ENCODE measurements at places on chromosomes 6 and 20.

GRCh38 chr6:118706702-118707101 lies 55.3 kb upstream of the CEP85L start:
- DNase-seq: no peak

DNA sequence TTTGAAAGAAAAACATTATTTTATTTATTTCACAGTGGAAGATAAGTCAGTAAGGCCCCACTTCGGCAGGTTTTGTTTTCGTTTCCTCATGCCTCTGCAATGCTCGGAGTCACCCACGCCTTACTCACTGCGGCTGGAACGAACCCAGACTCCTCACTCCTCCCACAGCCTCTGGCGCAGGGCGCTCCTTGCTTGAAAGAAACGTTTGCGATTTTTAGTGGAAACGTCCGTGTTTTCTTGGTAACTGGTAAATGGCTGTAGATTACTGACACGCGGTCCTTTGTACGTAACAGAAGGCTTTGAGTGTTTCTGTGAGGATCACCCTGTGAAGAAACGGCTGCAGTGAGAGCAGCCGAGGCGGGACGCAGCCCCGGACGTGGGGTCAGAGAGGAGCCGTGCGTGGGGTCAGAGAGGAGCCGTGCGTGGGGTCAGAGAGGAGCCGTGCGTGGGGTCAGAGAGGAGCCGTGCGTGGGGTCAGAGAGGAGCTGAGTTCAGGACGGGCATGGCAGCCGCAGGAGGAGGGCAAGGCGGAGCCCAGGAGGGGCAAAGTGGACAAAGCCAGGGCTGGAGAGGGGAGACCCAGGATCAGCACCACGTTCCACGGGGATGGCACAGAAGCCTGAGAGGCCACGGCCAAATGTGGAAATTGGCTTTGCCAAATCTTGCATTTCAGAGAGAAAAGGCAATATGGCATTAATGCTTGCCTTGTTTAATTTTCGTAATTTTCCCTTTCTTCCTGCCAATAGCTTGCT lies 198.6 kb upstream of the THBS2 start:
- no peak for DNase-seq

- no peak for DNase-seq
Measured at GRCh38 chr6:69719602-69720193, 77.1 kb downstream of the LMBRD1 start.

DNA sequence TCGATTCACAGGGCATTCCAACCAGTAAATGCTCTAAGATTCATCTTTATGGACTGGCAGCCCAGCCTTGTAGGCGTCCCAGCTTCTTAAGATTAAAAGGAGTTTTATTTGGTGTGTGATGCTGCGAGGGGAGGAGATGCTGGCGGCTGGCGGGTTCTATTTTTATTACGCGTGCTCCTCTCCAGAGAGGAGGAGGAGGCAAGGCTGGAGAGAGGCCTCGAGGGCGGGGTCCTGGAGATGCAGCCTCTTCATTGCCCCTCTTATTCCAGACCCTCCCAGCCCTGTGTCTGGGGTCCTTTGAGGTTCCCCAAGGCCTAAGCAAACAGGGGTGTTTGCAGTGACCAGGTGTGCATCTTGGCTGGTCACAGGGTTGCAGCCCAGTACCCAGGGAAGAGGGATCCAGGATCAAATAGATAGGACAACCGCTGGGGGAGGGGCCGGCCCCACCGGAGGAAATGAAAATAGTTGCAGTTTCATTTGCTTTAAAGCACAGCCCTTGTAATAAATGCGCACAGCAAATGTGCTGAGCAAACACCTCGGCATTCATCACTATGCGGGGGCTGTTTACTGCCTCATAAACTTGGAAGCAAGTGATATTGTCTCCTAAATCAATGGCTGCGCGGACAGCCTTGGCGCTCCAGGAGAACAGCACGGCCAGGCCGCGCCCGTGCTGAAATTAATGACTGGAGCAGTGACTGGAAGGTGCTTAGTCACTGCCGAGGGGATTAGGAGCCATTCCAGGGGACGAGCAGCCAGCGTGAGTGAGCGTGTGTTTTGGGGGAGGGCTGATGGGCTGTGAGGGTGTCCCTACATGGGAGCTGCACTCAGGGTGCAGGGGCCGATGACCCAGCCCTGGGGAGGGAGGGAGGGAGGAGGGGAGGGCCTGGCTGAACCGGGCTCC lies 83.0 kb downstream of the TMEM242 start:
- no peak for DNase-seq

DNA sequence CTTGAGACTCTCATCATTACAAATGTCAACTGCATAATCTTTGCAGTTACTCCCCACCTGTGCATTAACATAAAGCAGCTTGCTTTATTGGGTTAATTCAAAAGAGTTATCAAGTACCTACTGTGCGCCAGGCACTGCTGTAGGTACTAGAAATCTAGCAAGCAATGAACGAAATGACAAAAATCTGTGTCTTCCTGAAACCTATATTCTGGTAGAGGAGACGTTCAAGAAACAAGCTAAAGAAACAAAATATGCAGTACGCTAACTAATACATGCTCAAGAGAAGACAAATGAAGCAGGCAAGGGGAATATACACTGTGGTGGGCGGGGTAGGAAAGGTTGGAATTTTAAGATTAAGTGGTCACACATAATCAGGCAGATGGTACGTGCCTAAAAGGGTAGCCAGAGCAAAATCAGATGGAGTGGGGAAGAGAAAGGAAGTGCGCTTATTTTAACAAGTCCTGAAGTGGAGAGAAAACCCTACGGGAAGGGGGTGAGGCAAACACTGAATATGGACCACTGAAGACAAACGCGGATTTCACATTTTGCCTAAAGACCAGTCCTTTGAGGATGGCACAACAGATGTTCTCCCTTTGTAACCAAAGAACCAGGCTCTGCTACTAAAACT lies 1.2 kb downstream of the ELOVL2 start:
- no peak for DNase-seq

DNA sequence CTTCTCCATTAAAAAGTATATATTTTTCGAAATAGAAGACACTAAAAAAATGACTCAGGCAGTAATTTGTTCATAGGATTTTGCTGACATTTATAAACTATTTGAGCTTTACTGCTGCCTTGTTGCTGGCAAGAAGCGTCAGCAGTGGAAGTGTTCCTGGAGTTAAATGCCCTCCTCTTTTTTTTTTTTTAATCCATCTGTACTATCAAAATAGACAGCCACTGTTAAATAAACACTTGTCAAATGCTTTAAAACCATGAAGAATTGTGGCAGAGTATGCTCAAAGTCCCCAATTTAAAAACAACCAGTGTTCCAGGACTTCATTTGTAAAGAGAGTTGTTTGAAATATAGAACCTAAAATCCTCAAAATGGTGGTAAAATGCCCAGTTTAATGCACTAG lies 253.8 kb downstream of the NKAIN2 start:
- no peak for DNase-seq

GRCh38 chr6:116419069-116419786 lies 41.9 kb upstream of the CALHM6 start:
- DNase-seq: no peak

DNA sequence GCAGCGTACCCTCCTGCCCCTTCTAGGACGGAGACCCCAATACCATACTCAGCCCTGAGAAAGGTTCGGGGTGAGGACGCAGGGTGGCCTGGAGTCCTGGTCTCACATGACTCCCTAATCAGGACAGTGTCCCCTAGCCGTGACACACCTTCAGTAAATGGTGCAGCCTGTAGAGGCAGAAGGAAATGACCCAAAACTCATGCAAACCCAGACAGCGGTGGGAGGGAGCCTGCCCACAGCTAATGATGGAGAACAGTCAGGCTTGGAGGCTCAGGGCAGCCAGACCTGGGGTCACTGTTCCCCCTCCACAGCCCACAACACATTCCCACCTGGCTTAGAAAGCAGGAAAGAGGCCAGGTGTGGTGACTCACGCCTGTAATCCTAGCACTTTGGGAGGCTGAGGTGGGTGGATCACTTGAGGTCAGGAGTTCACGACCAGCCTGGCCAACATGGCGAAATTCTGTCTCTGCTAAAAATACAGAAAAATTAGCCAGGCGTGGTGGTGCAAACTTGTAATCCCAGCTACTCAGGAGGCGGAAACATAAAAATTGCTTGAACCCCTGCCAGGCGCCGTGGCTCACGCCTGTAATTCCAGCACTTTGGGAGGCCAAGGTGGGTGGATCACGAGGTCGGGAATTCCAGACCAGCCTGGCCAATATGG lies 8.8 kb upstream of the HMGA1 start:
- DNase-seq: no peak

GRCh38 chr20:2695206-2695983 lies 2.8 kb downstream of the EBF4 start:
- DNase-seq: no peak

- no peak for DNase-seq
Measured at GRCh38 chr6:24898676-24899075, 37.1 kb downstream of the RIPOR2 start.

GRCh38 chr6:116424001-116424400 lies 37.2 kb upstream of the CALHM6 start:
- no peak for DNase-seq

GRCh38 chr6:46042355-46042999 lies 26.8 kb upstream of the CLIC5 start:
- no peak for DNase-seq

DNA sequence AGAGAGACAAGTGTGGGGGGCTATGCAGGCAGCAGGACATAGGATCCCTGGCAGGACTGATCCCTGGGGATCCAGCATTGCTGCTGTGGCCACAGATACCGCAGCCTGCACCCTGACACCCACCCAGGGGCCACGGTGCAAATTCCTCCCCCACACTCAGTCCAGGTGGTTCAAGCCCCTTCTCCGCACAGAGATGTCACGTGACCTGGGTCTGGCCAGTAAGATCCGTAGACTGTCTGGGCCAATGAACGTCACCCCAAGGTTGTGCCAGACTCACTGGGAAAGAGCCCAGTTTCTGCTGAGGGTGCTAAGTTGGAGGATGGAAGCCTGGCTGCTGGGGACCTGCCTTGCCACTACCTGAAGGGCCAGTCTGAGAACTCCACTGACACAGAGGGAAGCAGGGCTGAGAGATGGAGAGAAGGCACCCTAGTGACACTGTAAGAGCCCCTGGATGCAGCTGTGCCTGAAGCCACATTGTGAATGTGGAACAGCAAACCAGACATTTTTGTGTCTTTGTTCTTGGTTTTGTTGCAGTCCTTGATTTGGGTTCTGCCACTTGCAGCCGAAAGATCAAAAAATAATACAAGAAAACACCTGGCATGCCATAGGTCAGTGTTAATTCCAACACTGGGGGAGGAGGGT lies 228.6 kb downstream of the PREX1 start:
- no peak for DNase-seq

DNA sequence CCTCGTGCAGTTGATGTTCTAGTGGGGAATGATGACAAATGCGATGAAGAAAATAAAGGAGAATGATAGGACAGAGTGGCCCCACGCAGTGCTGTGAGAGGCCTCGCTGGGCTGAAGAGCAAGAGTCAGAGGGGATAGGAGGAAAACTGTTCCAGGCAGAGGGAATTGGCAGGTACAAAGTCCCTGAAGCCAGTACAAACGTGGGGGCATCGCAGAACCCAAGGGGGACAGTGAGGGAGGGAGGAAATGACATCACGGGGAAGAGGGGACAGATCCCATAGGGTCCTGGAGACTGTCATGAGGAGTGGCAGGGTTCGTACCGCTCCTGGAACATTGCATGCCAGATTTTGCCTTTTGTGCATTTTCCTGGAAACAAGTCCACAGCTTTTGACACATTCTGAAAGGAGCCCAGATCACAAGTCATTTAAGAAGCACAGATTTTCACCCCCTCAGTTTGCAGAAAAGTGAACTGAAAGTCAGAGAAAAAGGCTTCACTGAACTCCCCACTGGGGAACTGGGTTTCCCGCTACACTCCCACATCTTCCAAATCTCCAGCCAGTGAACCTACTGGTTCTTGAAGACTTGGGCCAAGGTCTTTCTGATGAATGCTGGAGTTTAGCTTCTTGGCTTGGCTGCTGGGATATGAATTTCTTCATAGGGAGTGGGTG lies 77.0 kb downstream of the SULF2 start:
- DNase-seq: no peak

DNA sequence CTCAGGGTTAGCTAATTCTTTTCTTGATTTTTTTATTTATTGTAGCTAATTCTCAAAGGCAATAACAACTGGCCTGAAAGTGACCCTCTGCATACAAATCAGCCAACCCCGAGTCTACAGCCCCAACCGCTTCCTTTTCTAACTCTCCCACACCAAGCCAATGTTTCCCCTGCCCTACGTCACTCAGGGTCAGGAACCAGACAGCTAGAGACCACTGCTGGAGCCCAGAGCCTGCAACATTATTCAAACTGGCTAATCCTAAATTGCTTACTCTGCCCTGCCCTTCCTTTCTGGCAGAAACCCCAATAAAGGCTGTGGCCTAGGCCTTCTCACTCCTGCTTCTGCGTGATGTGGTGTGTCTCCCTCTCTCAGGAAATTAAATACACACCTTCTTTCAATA lies 320.7 kb downstream of the CBLN4 start:
- no peak for DNase-seq

DNA sequence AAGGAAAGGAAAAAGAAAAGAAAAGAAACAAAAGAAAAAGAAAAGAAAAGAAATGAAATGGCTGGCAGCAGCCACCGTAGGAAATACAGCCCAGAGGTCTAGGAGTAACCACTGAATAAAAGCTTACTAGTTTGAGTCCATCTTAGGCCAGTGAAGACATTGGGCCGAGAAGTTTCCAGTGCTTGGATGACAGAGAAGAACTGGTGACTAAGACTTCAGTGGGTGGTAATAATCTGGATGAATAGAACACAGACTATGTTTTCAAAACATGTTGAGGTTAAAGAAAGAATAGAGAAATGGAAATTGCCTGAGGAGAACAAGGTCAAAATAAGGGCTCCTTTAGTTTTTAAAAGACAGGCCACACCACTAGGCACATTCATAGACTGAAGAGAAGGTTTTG lies 198.8 kb downstream of the ATXN1 start:
- DNase-seq: no peak

GRCh38 chr6:134950482-134950881 lies 581 bp upstream of the ALDH8A1 start:
- DNase-seq: no peak

DNA sequence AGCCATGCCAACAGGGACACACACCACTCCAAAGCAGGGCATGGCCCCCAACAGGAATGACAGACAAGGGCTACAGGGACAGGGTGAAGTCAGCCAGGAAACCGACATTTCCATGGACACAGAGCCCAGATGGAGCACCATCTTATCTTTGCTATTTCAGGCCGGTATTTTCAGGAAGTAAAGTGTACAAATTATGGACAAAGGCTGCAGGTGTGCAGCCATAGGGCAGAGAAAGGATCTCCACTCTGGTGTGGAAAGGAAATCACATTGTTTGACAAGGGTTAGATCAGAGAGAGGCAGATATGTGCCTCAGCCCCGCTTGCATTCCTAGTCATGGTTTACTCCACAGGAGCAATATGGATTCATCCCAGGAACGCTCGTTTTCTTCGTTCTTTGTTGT lies 81.7 kb upstream of the SLC22A23 start:
- peak; percentile 15 for DNase-seq

GRCh38 chr6:27650620-27651370 lies 177.9 kb upstream of the ZNF184 start:
- DNase-seq: peak; percentile 78

DNA sequence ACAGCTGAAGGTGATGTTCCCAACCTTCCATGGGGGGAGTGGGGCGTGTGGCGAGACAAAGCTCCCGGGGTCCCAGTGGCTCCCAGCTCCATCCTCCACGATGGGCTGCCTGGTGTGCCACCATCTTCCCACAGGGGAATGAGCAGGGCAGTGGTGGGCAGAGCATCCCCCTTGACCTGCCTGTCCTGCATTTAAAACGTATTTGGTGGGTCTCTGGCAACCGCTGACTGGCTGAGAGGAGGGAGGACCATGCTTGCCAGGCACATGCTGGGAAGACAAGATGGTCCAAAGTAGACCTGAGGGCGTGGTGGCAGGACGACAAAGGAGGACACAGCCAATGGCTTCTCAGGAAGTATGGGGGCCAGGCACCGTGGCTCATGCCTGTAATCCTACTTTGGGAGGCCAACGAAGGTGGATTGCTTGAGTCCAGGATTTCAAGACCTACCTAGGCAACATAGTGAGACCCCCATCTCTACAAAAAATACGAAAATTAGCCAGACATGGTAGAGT lies 4.9 kb downstream of the TLDC2 start:
- no peak for DNase-seq

Data from ecto neural progenitor cell (in vitro differentiated cells).